ENCODE measurements at places on chromosomes 1 and 21.
A peak's percentile ranks its signal among the peaks of the same experiment; 100 is the strongest.

DNA sequence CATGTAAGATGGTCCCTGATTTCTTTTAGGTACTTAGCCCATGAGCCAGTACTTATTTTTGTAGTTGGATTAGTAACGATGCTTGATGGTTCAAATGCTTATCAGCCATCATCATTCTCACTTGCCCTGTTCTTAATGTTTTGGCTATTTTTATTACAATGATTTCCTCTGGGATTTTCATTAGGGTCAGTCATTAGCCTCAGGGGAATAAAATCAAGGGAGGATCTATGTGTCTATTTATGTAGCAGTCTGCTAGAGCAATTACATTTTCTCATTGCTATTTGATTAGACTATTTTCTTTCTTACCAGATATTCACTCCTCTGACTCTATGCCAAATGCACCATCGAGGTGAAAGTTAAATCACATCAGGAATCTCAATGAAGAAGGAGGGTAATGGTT, 10.9 kb upstream of the CCT8 start:
- DNase-seq = no peak

GRCh38 chr1:194069168-194069830, 882.9 kb upstream of the B3GALT2 start:
- DNase-seq = no peak

- peak; percentile 6 for DNase-seq
Measured at GRCh38 chr1:227388214-227389168, 70.2 kb upstream of the CDC42BPA start.

GRCh38 chr1:81887421-81888144, 86.8 kb downstream of the ADGRL2 start:
- DNase-seq = no peak

GRCh38 chr1:25924454-25924853, 18.2 kb upstream of the STMN1 start:
- DNase-seq = no peak

- no peak for DNase-seq
Measured at GRCh38 chr1:25797939-25798338, 2.1 kb upstream of the SELENON start.

- DNase-seq = no peak
Measured at GRCh38 chr1:236140705-236141446, 1.5 kb upstream of the GPR137B start.

GRCh38 chr21:32795376-32795775, 23.8 kb upstream of the PAXBP1 start:
- DNase-seq = no peak

- no peak for DNase-seq
Measured at GRCh38 chr21:14833241-14833640, 231.6 kb downstream of the NRIP1 start.

DNA sequence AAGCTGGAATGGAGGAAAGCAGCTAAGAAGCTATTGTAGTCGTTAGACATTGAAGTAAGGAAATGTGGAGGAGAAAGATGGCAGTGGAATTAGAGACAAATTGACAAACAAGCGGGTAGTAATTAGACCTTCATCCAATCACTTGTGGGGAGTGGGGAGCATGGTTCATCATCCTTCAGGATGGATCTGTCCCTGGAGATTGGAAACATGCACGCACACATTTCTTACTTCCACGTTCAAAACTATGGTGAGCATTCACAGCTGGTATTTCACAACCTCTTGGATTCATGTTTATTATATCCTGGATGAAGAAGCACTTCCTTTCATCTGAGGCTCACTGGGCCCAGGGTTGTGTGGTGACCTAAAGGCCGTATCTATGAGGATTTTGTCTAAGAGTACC, 188.1 kb downstream of the ST6GALNAC3 start:
- DNase-seq = no peak

- no peak for DNase-seq
Measured at GRCh38 chr1:71019233-71019969, 28.2 kb downstream of the PTGER3 start.

DNA sequence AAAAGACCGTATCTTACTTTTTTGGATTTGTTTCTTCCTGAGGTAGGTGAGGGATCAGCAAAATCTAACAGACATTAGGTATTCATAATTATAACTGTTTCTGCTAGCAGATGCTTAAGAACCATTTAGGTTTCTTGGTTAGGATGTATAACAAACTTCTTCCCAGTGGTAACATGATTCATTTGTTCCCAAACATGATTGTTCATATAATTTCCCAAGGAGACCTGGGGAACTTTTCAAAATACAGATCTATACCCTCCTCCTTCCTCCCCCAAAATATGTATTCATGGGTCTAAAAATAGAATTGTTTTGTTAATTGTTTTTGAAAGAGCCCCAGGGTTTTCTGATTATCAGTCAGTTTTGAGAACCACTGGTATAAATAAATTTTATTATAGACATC, 228.2 kb downstream of the COP1 start:
- DNase-seq = no peak

DNA sequence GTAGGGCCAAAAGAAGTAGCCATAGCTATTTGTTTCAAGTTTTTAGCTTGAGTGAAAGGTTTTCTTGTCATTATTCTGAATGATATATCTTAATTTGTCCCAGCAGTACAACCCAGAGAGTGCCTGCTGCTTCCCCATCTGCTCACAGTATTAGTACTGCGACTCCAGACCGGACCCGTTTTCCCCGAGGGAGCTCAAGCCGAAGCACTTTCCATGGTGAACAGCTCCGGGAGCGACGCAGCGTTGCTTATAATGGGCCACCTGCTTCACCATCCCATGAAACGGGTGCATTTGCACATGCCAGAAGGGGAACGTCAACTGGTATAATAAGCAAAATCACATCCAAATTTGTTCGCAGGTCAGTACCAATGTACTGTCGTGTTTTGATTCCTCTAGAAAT, 37.2 kb upstream of the C1orf115 start:
- no peak for DNase-seq

DNA sequence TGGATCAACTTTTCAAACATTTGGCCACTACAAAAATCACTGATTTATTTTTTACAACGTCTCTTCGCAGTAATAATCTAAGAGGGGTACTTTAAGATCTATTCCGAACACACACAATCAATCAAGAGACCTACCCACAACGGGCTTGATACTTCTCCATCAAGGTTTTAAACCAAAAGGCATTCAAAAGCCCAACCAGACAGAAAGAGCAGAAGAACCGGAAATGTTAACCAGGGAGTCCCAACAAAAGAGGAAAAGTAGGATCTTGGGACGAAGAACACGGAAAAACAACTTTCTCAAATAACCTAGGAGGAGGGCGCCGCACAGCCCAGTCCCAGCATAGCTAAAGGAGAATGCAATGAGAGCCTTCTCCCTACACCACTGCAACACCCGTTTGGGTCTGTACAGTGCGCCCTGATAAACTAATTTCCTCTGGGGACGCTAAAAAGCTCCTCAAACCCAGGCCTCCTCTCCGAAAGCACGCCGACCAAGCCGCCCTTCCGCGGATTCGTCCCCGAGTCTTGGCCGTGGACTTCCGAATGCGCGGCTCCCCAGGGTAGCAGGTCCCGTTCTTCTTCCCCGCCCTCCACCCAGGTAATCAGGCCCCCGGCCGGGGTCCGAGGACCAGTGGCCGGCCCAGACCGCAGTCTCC, 623 bp downstream of the RPL22 start:
- no peak for DNase-seq

DNA sequence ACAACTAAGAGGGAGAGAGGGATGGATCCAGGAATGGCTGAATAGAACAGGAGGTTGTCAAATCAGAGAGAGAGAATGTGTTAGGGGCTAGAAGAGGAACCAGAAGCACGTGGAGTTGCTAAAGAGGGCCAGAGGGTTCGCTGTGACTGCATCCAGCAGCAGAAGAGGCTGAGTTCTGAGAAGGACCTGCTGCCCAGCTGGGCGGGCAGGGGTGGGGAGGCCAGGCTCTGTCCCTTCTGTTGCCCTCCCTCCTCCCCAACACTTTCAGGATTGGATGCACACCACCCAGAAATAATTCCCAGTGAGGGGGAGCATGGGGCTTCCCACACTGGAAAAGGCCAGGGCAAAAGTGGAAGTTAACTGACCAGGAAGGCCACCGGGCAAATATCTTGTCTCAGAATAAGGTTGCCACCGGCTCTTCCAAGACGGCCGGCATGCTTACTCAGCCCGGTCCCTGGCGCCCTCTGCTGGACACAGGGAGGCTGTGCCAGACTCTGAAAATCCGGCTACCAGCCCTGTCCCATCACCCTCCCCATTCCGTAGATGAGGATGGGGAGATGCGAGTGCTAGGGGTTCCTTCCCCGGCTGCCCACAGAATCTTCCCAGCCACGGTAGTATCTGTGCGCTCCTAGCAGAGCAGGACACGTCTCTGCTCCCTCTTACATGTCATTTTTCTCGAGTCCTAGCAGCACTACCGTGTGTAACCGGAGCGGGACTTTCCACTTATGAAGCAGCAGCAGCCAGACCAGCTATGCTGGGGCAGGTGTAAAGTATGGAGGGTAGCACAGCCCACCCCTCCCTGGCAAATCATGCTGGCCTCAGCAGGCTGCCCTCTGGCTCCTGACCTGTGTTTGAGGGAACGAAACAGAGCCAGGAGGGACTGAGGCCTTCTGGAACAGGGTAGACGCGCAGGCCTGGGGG, 46.8 kb upstream of the A3GALT2 start:
- no peak for DNase-seq

DNA sequence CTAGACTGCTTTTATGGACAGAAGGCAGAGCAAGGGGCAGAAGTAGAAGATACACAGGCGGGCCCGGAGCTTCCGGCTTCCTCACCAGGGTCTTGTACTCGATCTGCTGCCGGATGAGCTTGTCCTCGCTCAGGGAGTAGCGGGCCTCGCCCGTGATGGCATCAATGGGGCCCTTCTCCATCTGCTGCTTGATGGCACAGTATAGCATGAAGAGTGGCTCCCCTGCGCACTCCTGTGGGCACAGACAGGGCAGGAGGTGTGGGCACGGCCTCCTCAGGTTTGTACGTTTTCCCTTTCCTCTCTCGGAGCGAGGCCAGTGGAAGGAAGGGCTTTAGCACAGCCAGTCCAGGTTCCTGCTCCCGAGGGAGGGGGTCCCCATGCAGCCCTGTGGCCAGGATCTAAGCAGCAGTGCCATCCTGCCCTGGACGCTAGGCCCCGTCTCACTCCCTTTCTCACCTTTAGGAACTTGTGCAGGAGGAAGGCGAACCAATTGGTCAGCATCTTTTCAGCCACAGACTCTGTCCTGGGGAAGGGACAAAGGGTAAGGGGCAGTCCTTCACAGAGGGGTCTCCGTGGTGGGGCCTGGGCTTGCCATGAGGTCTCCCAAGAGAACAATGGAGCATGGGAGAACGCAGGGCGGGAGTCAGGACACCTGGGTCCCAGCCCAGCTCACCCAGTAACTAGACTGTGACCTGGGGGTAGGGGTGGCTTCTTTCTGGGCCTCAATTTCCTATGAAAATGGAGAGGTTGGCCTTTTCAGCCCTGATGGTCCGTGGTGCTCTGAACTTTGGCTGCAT, 128.8 kb upstream of the CD34 start:
- DNase-seq = no peak

GRCh38 chr1:78178816-78179215, 133.1 kb downstream of the GIPC2 start:
- no peak for DNase-seq

DNA sequence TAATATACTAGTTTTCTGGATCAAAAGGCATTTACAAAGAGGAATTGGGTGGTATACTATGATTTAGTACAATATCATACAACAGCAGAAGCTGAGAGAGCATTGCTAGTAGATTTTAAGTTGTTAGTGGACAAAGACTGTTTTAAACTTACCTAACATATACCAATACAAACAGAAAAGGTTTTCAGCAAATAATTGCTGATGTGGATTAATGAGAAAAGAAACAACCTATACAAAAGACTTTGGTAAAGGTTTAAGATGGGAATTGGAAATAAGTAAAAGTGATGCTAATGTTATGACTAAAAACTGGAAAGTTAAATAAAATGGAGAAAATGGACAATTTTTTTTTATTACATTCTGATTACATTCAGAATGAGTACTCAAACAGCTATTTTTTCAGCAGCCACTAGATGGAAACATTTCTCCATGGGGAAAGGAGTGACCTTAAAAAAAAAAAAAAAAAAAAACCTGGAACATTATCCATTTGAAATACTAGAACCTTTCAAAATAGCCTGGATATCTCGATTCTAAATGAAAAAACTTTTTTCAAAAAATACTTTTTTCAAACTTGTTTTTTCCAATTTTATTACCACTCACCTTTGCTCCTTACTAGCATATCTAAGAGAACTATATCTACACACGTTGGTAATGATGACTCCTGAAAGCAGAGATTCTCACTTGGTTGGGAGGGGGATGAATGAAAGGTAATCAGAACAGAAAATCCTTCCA, 55.4 kb downstream of the EPRS1 start:
- DNase-seq = no peak
